Vagina (tissue), 2 donors: ENCODE measurements at places on chromosomes 6 and 20. TPM values are rescaled to one million over a fixed set of nuclear protein-coding genes. Genes with fewer than 3 reads are reported as not detected.
A peak's percentile ranks its signal among the peaks of the same experiment; 100 is the strongest.

DNA sequence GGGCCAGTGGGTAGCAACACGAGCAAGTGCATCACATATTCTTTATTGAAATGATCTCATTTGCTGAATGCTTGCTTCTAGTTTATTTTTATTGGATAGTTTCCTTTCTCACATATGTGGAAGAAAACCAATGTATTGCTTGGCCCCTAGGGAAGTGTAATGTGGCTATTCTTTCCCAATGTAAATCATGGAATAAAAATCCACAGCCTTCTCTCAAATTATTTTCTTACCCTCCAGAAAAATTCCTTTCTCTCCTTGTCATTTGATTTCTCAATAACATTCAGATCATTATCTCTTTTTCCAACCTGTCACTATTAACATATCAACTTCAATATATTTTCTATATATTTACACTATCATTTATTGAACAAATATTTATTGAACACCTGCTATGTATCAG, 51.9 kb upstream of the PTPRK start:
- no peak for DNase-seq

GRCh38 chr6:89745716-89746115, 73.9 kb downstream of the MDN1 start:
- no peak for DNase-seq

FOXF2 gene
- total RNA-seq, result 1.2 TPM

ARMC2 gene
- total RNA-seq, result 11.5 TPM

GRCh38 chr6:147540075-147540474, 31.6 kb downstream of the SAMD5 start:
- no peak for DNase-seq

MOG gene
- not detected for total RNA-seq

DNA sequence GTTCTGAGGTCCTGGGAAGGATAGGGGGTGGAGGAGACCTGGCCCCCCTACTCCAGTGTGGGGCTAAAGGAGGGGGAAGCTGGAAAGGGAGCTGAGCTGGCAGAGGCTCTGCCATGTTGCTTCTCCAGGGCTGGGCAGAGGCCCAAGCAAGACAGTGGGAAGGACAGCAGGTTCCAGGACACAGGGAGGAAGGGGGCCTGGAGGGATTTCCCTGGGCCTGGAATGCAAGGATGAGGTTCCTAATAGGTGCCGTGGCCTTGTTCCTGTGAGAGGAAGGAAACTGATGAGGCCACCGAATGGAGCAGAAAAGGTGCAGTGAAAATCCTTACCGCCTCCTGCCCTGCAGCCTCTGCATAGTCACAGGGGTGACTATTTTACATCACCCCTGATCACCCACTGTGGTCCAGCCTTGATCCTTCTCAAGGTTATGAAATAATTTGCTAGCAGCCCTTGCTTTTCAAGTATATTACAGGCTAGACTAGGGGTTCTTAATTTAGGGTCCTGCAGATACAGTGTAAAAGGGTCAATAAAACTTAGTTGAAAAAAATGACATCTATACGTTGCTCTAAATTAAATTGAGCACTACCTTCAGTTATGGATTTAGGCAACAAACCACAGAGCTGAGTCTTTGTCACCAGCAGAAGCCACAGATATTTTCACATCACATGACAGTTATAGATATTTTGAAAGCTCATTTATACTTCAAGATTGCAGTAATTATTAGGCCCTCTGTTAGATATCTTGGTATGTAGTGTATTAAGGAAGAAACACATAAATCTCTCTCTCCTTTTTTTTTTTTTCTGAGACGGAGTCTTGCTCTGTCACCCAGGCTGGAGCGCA, 45.7 kb upstream of the RNF24 start:
- DNase-seq, result peak; percentile 80

DNA sequence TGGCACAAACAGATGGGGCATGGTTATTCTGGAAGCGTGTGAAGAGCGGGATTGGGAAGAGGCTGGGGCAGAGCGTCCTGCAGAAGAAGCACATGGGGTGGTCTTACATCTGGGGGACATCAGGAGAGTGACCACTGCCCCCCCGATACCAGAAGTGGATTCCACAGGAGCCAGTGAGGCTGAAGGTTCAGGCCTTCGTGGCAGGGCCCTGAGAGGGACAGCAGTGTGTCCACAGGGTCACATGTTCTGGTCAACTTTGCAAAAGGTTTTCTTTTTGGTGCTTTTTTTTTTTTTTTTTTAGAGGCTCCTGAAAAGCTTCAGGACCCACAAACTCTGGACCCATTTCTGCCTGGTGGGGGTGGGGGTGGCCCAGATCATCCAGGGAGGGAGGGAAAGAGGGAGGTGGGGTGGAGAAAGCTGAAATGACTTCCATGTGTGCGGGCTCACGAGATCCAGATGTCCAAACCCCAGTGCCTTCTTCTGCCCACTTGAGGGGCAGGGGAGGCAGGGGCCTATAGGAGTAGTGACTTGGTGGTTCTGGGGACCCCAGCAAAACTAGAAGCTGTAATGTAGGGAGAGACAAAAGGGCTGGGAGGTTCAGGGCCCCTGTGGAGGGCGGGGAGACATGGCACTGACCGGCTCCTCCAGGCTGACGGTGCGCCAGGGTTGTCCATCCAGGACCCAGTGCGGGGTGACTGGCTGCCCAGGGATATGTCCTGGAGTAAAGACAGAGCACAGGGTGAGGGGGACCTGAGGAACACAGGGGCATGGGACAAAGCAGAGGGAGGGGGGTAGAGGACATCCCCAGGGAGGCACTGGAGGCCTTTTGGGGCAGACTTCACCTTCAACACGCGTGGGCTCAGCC, 2.7 kb downstream of the ADAM33 start:
- DNase-seq, result no peak

PROKR2 gene
- not detected for total RNA-seq

DNA sequence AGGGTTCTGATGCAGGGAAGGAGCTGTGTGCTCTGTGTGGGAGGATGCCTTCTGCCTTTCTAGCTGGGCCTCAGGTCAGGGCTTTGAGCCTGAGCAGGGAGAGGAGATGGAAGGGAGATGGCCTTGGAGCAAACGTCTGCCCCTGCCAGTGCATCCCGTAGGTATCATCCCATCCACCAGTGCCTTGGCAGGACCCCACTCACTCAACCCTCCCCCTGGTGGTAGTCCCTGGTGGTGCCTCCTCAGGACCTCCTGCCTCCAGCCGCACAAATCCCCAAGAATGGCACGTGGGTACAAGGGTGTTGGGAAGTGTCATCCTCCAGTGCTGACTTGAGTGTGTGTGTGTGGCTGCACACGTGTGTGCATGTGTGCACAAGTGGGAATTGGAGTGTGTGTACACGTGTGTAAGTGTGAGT, 23.1 kb upstream of the MICB start:
- no peak for DNase-seq

- DNase-seq, result peak; percentile 11
Observed at GRCh38 chr6:3631186-3631585, 120.3 kb downstream of the PXDC1 start.

DNA sequence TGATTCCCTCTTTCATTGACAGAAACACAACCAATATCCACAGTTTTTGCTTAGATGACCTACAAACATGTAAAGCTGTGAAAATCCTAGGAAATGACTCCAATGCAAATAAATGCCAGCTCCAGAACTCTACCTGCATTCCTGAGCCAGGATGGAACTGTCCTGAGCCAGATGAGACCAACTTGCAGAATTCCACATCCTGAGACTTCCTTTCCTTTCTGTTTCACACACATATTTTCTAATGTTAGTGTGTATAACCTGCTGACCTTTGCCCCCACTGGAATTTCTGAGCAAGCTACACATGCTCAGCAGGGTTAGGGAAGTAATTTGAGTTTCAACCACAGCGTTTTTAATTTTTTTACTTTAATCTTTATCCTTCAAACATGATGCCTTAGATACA, 69.6 kb upstream of the ADGRF1 start:
- no peak for DNase-seq

EPPIN gene
- total RNA-seq, result not detected

DNA sequence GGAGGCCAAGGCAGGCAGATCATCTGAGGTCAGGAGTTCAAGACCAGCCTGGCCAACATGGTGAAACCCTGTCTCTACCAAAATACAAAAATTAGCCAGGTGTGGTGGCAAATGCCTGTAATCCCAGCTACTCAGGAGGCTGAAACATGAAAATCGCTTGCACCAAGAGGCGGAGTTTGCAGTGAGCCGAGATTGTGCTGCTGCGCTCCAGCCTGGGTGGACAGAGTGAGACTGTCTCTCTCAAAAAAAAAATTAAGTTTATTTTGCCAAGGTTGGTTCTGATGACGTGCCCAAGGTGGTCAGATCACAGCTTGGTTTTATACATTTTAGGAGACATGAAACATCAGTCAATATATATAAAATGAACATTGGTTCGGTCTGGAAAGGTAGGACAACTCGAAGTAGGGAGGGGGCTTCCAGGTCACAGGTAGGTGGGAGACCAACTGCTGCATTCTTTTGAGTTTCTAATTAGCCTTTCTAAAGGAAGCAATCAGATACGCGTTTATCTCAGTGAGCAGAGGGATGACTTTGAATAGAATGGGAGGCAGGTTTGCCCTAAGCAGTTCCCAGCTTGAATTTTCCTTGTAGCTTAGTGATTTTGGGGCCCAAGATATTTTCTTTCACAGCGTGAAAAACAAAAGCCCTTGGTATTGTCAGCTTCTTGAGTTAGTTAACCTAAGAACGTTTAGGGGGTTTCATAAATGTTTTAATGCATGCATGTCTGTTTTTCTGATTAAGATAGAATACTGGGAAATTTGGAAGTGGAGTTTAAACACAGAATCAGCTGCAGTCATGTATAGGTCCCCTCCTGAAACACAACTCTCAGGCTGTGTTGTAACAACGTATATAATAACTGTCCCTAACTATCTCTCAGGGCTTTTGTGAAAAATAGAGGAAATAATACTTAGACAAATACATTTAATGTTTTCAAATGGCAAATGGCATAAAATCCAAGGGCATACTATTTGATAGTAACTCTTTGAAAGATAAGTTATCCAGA, 16.7 kb downstream of the ACOT13 start:
- no peak for DNase-seq

DNA sequence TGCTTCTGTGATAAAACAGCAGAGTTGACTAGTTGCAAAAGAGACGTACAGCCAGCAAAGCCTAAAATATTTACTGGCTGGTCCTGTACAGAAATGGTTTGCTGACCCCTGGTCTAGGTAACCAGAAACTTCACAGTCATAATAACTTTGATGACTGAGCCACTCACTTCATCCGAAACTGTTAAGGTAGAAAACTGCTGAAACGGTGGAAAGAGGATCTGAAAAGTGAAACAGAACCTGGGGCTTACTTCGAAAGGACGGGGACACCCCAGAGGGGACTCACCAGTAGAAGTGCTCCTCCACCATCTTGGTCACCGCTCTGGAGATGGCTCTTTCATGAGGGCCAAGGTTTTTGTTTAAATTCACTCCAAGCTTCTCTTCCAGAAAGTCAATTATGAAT, 16.4 kb downstream of the FAXC start:
- no peak for DNase-seq

DNA sequence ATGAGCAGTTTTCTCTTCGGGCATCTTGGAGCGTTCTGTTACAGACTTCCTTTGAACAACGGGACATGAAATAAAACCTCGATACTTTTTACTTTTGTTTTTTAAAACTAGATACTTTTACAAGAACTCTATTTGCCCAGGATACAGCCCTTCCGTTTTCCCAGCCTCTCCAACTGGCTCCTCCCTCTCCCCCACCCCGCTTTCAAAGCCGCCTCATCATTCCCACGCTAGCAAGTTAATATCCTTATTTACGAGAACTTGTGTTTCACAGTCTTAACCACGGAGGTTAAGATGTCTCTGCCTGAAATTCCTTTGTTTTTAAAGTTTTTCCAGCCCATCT, 241 bp upstream of the CFAP206 start:
- no peak for DNase-seq

GPSM3 gene
- total RNA-seq, result 16.2 TPM

APOBEC2 gene
- not detected for total RNA-seq

GRCh38 chr20:63064745-63065711, 58.3 kb upstream of the BHLHE23 start:
- no peak for DNase-seq

PCSK2 gene
- 0.98 TPM for total RNA-seq

GRCh38 chr6:35046103-35046502, 95.0 kb downstream of the TCP11 start:
- no peak for DNase-seq
